ENCODE measurements at places on chromosomes 4 and X. TPM values are rescaled to one million over a fixed set of nuclear protein-coding genes. Genes with fewer than 3 reads are reported as not detected.

Gene SUPT20HL1
- total RNA-seq, result not detected

DNA sequence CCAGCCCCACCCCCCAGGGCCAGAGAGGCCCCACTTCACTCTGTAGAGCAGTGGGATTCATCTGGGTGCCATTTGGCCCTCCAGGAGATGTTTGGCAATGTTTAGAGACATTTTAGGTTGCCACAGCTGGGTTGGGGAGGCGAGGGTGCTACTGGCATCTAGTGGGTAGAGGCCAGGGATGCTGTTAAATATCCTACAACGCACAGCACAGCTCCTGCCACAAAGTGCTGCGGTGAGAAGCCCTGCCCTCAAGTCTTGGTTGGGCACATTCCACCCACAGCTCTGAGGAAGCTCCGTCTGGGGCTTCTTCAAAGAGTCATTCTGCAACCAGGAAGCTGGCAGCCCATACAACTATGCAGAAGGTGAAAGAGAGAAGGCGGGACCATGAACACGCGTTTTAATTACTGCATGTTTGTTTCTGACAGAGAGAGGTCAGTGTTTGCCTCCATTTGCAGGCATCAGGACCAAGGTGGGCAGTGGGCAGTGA, 48.1 kb upstream of the FAM9C start:
- peak; percentile 4 for DNase-seq

GRCh38 chr4:140628016-140628415, 59.3 kb upstream of the UCP1 start:
- no peak for DNase-seq

DNA sequence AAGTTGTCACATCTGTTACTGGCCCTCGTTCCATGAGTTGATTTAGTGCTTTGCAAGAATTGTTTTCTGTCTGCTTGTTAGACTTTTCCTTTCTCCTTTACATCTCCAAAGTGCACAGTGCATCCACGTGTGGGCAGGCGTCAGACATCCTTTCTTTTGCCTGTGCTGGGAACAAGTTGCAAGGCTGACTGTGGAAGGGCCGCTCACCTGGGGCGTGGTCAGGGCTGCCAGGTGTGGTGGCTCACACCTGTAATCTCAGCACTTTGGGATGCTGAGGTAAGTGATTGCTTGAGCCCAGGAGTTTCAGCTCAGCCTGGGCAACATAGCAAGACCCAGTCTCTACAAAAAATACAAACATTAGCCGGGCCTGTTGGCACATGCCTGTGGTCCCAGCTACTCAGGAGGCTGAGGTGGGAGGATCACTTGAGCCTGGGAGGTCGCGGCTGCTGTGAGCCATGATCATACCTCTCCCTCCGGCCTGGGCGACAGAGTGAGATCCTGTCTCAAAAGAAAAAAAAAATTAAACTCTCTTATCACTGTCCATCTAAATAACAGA, 46.2 kb downstream of the RGS12 start:
- DNase-seq, result no peak

Gene PWWP3B
- total RNA-seq, result 33.7 TPM

Gene HMX1
- not detected for total RNA-seq
